ENCODE measurements at places on chromosomes 6 and 20.

DNA sequence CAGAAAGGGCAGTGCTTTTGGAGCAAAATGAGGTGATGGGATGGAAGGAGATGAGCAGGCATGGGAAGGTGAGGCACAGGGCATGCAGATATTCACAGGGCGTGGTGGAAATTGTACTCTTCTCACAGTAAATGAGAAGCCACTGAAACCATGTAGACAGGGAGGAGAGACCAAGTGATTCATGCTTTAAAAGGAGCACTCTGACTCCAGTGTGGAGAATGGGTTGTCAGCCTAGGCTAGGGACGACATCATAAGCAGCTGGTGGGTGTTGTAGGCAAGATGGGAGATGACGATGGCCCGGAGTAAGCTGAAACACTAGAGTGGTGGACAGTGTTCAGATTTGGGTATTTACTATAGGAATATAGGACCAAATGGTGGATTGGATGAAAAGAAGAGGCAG is 18.4 kb downstream of the PDE7B start:
- no peak for DNase-seq

DNA sequence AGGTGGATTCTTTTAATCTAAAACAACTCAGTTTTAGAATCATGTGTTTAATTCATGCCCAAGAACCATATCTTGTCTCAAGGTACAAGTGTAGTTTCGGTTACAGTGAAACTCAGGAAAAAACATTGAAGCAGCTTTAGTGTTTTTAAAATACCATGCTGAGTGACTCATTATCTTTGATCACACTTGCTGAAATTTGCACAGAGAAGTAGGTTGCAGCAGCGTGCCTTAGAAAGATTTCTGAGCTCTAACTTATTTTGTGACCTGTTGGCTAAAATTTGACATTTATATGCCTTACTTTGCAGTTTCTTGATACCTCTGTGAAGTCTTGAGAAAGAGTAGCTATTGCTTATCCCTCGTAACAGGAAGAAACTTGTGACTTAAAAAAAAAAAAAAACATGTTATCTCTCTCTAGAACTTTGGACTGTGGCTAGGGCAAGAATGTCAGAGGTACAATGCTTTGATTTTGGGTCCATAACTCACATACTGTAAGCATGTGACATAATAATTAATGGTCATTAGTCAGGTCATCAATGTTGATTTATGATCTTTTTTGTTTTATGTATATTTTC is 34.5 kb upstream of the FUCA2 start:
- no peak for DNase-seq

DNA sequence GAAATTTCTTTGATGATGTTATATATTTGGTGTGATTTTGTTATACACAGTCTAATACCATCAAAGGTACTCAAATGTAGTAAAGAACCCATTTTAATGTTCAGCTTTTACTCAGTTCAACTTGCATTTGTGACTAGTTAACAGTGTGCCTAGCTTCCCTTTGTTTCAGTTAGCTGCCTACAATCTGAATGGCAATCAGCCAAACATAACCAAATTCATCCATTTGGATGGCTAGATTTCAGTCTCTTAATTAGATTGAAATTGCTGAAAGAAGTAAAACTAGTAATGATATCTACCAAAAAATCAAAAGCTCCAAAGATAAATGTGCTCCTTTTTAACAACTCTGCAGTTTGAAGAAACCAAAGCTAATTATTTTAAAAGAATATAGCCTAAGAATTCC is 6.9 kb downstream of the EPHA7 start:
- no peak for DNase-seq

DNA sequence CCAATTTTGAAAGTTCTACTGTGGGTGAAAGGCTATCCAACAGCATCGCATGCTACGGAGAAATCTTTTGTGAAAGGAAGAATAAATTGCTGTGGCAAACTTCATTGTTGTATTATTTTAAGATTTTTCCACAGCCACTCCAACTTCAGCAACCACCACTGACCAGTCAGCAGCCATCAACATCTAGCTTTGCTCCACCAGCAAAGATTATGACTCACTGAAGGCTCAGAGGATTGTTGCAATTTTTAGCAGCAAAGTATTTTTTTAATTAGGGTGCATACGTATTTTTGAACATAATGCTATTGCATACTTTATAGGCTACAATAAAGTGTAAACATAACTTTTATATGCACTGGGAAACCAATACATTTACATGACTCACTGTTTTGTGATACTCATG is 493.5 kb downstream of the TFAP2A start:
- no peak for DNase-seq

GRCh38 chr6:113813142-113813541 is 44.0 kb upstream of the MARCKS start:
- no peak for DNase-seq

DNA sequence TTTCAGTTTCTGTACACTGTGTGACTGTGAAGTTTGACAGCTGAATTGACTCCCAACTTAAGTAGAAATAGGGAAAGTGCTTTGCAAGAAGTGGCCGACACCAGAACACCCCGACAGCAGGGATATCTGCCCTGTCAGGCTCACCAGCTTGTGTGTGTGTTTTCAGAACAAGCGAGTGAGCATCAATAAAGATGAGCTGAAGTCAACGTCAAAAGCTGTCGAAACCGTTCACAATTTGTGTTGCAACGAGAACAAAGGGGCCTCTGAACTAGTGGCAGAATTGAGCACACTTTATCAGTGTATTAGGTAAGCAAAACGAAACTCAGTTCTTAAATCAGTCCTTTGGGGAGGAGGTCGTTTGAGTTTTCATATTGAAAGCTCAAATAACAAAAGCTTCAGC is 10.7 kb downstream of the NELFCD start:
- DNase-seq: no peak

GRCh38 chr20:62732031-62732760 is 23.6 kb downstream of the NTSR1 start:
- no peak for DNase-seq

- no peak for DNase-seq
These were observed 5.9 kb upstream of the TUBB2B start for GRCh38 chr6:3233321-3233720.

- no peak for DNase-seq
These were observed 170.6 kb downstream of the CARMIL1 start for GRCh38 chr6:25449774-25450173.

- DNase-seq: no peak
These were observed 4.5 kb downstream of the SNAI1 start for GRCh38 chr20:49987015-49987867.

DNA sequence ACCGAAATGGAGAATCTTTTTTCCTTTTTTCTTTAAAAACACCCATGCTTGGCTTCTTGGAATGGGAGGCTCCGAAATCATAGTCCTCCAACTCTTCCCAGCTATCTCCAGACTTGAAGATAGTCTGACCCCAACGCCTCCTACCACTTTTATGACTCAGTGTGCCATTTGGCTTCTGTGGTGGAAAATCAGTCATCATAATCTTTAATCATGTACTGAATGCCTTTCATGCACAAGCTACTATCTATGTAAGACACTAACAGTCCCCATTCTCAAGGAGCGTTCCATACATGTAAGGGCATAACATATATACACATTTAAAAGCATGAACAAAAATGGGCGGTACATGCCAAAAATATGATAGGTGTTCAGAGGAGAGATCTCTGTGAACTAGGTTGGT is 44.1 kb downstream of the TMEM14B start:
- DNase-seq: no peak

DNA sequence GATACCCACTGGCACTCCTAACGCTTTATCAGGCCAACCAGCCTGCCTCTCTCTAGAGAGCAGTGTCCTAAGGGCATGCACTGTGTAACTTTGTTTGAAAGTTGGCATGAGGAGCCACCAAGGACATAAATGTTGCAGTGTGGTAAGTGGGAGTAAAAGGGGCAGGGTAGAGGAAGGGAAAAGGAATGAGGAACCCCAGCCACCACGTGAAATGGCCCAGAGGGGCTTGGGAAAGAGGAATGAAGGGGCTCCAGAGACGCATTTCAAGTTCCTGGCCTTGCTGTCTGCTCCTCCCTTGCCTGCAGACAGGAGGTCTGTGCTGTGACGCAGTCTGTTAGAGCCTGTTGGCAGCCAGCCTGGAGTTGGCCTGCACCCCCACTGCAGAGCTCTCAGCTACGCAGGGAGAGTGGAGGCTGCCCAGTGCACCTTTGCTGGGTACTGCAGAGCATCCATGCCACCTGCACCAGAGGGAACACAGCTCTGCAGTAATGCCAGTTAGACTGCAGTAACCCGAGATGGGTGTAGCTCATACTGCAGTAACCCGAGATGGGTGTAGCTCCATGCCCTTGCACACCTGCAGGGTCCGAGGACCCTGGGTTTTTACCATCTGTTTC is 86.8 kb upstream of the SNAP25 start:
- DNase-seq: no peak

GRCh38 chr20:35296101-35296554 is 3.9 kb upstream of the FAM83C start:
- DNase-seq: no peak

GRCh38 chr6:8278562-8278961 is 156.8 kb downstream of the SLC35B3 start:
- no peak for DNase-seq

DNA sequence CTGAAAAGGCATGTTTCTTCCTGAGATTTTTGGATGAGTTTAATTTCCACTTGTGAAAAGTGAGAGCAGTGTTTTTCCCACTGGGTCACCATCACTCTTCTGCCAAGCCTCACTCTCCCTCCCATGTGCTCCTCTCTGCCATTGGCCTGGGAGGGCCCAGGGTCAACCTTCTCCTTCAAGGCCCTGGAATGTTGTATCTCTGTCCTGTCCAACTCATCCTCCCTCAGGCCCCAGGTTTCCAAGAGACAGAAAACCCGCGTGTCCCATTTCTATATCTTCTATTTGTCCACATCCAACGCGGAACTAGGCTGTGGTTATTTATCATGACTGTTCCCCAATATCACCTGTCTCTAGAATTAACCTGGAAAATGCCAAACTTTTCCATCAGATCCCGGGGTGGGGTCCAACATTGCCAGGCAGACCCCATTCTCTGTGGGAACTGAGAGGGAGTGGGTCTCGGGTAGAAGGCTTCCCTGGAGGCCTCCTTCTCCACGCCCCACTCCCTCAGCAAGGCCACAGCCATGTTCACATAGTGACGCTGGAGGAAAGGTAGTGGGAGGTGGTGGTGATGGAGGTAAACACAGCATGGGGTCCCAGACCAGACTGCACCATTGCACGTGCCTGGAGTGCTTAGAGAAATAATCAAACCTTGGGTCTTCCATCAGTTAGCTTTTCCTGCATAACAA is 173.5 kb downstream of the SCP2D1 start:
- no peak for DNase-seq

- DNase-seq: no peak
These were observed 1.6 kb upstream of the ZSCAN12 start for GRCh38 chr6:28401172-28401571.

DNA sequence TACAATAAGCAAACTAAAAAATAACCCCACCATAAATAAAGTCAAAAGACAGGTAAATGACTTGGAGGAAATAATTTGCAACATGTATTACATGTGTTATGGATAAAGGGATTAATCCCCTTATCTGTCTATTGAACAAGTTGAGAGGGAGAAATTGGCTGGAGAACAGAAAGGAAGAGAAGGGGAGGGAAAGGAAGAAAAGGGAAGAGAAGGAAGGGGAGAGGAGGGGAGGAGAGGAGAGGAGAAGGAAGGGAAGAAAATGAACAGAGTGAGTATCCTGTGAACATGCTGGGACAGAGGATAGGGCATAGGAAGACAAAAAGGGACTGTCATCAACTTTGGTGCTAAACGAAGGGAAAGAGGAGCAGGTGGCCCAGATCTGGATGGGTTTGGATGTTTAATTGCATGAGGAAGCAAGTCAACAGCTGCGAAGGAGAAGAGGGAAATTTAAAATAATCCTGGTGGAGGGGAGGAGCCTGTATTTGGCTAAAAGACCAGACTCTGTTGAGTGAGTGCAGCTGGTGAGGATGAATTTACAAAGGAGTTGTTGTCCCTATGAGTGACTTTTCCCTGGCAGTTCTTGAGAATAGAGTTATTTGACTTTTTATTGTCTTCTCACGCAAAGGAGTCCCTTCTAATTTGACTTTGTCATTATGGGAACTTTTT is 14.2 kb upstream of the SHLD1 start:
- DNase-seq: no peak

GRCh38 chr20:44104798-44105517 is 82.0 kb downstream of the JPH2 start:
- DNase-seq: no peak

DNA sequence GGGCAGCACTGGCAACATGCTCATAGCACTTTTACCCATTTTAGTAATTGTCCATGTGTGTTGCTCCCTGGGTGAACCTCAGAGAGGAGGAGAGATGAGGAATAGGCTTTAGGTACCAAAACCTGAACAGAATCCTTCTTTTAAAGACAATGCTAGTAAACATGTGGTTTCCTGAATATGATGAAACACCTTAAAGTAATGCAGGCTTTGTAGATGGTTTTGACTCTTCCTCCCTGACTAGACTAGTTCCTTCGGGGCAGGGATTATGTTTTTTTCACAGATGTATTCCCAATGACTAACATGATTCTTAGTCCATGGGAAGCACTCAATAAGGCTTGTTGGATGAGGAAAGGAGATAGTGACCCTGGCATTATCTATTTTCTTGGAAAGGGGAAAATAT is 367.6 kb upstream of the JAG1 start:
- no peak for DNase-seq

DNA sequence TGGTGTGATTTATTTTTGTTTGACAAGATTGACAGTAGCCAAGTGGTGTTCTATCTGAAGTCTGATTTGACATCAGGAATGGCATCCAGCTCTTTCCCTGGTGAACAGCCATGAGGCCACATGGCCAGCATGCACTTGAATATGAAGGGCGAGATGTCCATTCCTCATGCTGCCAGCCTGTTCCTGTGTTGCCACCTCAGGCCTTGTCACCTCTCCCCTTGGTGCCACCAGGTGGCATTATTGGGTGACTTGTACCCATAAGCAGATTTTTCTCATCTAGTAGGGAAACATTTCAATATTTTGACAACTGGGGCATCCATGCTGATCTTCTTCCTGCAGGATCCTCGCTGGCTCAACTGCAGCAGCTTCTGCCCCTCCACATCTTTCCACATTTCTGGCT is 199.1 kb downstream of the ERMARD start:
- no peak for DNase-seq

- DNase-seq: no peak
These were observed 118.7 kb upstream of the SLC22A16 start for GRCh38 chr6:110595112-110595511.

- no peak for DNase-seq
These were observed 45.6 kb upstream of the AKIRIN2 start for GRCh38 chr6:87747646-87748045.

DNA sequence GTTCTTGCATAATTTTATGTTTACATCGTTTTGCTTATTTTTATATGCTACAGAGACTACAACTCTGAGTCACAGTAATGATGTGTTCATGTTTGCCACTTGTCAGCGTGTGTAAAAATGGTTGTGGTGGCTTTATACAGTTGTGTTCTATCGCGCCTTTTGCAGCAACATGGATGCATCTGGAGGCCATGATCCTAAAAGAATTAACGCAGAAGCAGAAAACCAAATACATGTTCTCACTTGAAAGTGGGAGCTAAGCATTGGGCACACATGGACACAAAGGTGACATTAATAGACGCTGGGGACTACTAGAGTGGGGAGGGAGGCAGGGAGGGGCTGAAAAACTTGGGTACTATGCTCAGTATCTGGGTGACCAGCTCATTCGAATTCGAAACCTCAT is 996 bp upstream of the SEC23B start:
- no peak for DNase-seq
